ENCODE measurements at places on chromosomes 3 and 15.
A peak's percentile ranks its signal among the peaks of the same experiment; 100 is the strongest.

DNA sequence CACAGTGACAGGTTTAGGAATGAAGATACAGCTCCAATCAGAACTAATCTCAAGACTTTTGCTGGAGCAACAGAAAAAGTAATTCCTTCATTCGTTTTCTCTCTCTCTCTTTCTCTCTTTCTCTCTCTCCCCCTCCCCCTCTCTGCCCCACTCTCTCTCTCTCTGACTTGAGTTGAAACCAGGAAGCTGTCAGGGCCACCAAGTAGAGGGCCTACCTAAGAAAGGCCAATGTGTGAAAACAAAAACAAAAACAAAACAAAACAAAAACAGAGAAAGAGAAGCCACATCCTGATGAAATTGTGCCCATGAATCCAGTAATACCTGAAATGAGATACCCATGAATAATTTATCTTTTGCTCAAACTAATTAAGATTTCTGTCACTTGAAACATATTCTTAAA, 72.9 kb downstream of the ATP8B4 start:
- no peak for DNase-seq

- DNase-seq = no peak
These were observed 6.2 kb downstream of the HHLA2 start for GRCh38 chr3:108302570-108302969.

GRCh38 chr3:172519740-172520139, 3.5 kb downstream of the TNFSF10 start:
- no peak for DNase-seq

GRCh38 chr3:35944926-35945710, 305.8 kb downstream of the ARPP21 start:
- no peak for DNase-seq

- DNase-seq = no peak
These were observed 112.9 kb downstream of the SEC22A start for GRCh38 chr3:123314359-123315270.

DNA sequence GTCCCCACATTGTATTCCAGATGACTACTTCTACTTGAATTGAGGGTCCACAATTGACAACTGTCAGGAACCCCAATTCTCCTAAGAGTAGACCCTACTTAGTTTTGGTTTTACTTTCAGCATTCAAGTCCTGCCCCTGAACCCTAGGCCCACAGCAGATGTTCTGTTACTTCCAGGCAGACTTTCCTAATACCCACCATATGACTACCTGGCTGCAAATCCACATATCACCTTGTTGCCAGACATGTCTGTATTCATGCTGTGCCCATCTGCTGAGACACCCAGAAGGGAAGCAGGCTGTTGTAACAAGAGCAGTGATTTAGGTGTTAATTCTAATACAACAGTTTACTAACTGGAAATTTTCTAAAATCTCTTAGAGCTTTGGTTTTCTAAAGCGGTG, 235.1 kb upstream of the CCDC54 start:
- no peak for DNase-seq

- DNase-seq = no peak
These were observed 70.7 kb downstream of the SOX2 start for GRCh38 chr3:181782306-181782954.

GRCh38 chr3:182644013-182644412, 149.3 kb upstream of the ATP11B start:
- DNase-seq = no peak

DNA sequence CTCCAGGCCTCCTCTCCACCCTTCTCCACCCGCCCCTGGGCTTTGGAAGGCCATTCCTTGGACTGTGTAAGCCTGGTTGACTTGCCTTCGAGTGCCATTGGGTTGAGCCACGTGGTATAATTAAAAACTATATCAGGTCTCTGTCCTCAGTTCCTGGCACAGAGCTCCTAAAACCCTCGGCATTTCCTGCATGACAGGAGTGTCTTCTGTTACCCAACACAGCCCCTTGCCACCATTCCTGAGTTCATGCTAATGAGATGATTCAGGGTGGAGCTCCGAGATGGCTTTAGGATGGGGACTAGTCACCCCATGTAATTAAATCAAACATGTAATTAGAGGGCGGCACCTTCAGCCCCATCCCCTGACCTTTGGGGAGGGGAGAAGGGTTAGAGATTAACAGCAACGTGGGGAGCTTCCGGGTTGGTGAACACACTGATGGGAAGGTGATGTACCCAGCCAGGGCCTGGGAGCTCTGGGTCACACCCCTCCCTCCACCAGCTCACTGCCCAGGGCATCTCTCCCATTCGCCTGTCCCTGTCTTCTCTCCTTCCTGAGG, 256.4 kb downstream of the FAM43A start:
- no peak for DNase-seq

GRCh38 chr15:93557696-93558095, 468.7 kb upstream of the RGMA start:
- DNase-seq = no peak

DNA sequence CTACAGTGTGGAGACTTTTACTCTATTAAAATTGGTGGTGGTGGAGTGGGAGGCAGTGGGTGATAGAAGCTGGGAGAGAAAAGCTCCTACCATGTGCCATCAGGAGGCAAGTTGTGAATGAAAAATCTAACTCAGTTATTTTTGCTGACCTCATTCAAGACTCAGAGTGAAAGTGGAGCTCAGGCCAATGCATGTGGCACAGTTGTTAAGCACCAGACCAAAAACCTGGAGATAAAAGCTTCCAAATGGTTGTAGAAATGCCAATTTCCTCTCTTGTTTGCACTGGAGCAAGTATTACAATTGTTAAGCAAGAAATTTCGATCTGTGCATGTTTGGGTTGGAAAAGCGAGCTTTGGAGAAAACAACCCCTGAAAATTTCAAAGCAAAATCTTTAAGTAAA, 81.5 kb upstream of the PRICKLE2 start:
- DNase-seq = no peak

DNA sequence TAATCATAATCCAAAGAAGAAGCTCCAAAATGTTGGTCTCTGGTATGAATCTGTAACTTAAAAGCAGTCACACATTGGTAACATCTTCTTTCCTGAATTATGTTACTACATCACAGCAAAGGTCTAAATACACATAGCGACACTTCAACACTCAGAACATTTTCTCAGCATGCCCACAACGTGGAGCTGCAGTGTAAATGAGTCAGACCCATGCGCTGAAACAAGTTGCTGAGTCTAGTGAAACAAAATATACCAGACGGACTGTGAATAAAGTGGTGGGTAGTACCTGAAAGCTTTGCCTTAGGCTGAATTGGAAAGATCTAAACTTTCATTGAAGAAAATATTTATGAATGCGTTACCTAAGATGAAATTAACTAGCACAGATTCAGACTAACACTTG, 33.2 kb upstream of the GOLGA8B start:
- peak; percentile 46 for DNase-seq

GRCh38 chr15:40830884-40831283, 2.4 kb upstream of the PPP1R14D start:
- DNase-seq = no peak

GRCh38 chr3:35664460-35664919, 25.2 kb downstream of the ARPP21 start:
- peak; percentile 99 for DNase-seq

DNA sequence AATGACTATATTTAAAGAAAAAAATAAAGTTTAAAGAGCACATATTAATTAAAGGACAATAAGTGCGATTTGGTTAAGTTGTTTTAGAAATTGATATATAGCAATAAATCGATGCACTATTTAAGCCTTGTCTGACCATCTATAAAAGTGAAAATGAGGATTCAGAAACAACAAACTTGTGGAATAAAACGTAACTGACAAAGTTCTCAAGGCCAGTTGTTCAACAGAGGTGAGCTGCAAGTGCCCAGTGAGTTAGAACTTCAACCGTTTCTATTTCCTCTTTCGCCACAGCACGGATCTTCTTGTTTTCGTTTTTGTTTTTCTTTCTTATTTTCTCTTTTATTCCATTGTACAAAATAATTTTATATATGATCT, 724.9 kb upstream of the ARRDC4 start:
- DNase-seq = no peak

All from NAMALWA (cell line).